Bronchial epithelial cell (primary cell): ENCODE measurements at places on chromosomes 6 and 20.
A peak's percentile ranks its signal among the peaks of the same experiment; 100 is the strongest.

DNA sequence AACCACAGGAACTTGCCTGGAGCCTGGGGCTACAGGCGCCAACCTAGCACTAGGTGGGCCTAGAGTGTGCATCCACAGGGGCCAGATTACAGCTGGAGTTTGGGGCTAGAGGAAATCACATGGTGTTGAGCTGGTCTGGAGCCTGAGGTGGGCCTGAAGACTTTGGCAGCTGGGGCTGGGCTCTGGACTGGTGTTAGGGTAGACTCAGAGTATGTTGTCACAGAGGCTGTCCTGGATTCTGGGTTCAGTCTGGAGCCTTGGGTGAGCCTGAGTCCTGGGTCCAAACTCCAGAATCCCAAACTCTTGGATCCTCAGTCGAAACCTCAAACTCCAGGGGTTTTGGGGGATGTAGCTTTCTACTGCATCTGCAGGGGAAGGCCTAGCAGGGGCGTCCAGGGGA is 356.7 kb downstream of the FRK start:
- no peak for DNase-seq

DNA sequence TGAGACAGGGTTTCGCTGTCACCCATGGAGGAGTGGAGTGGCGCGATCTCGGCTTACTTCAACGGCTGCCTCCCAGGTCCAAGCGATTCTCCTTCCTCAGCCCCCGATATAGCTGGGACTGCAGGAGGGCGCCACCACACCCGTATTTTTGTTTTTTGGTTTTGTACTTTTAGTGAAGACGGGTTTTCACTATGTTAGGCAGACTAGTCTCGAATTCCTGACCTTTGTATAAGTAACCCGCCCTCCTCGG is 115.4 kb upstream of the BTN3A2 start:
- no peak for DNase-seq

DNA sequence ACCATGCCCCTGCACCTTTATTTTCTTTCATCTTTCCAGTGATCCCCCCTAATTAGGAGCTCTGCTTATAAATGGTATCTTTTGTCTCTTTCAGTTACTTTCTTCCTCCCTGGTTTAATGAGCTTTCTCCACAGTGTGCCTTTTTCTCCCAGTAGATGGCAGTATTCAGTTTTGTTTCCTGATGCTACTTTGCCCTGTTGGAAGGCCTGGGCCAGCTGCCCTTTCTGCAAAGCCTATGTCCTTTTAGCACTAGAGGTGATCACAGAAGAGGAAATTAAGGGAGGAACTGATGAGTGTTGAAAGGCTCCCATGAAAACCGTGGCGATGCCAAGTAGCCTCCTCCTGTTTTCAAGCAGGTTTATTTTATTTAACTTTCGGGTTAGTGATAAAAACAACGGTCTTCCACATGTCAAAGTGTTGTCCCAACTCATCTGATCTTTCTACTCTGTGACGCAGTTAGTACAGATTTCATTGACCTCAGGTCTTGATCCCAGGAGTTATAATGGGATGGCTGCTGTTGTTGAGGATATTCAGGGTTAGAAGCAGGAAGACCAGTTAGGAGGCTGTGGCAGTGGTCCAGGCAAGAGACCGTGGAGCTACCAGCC is 184.2 kb upstream of the BMP2 start:
- DNase-seq = peak; percentile 54

DNA sequence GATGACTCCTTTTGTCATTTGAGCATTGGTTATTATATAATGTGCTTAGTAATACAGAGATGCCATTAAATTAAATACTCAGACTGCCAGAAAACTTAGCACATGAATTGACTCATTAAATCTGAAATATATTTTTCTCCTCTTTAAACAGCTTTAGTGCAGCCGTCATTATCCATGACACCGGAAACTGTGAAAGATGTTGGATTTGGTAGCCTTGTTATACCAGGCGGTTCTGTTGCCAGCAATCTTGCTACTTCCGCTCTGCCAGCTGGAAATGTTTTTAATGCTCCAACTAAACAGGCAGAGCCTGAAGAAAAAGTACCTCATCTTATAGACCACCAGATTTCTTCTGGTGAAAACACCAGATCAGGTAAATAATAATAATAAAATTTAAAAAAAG is 97.6 kb downstream of the SCAF8 start:
- DNase-seq = no peak

DNA sequence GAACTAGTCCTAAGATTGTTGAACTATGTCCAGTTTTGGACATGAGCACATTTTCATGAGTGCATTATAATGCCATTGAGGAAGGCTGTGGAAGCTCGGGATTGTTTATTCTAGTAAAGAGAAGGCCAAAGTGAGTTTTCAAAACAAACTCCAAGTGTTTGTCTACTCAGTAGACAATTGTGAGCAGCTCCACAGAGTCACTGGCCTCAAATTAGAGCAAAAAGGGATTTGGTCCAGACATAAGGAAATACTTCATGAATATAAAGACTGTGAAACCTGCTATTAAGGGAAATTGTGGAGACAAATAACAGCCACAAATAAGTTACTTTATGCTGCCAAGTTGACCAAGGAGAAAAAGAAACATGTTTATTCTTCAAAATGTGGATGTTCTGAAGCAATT is 42.6 kb upstream of the PREP start:
- no peak for DNase-seq

GRCh38 chr20:48270885-48271284 is 485.6 kb upstream of the SULF2 start:
- no peak for DNase-seq

DNA sequence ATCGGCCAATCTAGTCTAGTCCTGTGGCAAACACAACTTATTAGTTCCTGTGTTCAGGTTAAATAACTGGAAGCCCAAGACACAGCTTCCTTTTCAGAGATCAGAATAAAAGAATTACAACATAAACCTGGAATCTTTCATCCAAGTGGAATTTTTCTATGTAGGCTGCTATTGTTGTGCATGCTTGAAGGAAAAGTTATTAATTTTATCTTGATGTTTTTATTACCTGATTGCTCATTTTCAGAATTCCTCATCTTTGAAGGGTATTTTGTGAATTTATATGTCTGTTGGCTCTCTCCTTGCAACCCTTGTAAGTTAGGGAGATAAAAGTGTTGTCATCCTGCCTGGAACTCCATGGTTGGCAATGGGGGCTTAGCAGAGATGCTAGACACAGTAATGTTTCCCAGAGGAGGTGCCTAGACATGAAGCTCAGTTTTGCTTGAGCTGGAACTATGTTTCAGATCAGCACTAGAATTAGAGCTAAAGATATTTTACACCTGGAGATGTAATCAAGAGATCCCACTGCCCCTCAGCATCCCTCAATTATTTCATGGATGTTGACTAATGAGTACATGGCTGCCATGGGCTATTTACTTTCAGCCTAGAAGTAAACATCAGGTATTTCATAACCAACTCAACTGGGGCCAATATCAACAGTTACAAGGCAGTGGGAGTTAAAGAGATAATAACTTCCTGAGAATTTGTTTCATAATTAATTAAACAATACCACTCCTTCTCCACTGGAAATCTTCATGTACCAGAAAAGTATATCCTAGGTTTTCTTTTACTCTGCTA is 367.0 kb upstream of the MARCKS start:
- peak; percentile 66 for DNase-seq

DNA sequence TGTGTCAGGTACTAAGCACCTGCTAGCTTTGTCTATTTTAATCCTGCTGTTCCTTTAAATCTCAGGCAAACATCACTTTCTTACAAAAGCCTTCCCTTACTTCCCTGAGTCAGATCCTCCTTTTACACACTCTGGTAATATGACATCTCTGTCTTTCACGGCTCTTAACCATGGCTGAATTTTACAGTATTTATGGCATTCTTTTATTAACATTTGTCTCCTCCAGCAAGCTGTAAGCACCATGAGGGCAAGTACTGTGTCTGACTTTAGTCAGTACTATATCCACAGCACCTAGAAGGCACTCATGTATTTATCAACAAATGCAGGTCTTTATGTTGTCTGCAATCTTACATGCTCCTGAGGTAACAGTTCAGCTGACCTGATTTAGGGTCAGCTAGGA is 33.7 kb upstream of the HBS1L start:
- no peak for DNase-seq

GRCh38 chr20:20860078-20860806 is 147.8 kb upstream of the RALGAPA2 start:
- peak; percentile 78 for DNase-seq
